T-helper 2 cell treated with Interferon-gamma antibody and Interleukin-4, amounts not matched to agents 5 μg/mL and 100 μg/mL, for 36 hours (primary cell): ENCODE measurements at places on chromosomes 11 and 22.

DNA sequence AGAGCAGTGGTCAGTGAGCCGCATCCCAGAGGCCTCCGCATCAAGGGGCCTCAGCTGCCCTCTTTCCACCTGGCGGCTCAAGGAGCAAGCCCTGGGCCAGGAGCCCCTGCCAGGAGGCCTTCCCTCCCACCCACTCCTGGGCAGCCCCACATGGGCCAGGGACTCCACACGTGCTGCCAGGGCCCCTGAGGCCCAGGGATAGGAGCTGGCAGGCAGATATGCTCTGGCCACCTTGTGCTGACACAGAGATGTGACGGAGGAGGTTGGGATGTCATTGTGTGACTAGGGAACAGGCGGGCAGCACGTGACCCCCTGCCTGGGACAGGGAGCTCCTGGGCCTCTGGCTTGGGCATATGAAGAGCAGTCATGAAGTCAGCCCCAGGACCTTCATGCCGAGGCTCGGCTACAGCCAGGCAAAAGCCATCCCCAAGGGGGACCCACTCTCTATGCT is 77.9 kb downstream of the PIWIL3 start:
- H3K4me3 ChIP-seq: no peak overlapping the region
- H3K36me3 ChIP-seq: no peaks in the 10 kb centered on the region
- no peak for DNase-seq
- no peaks in the 10 kb centered on the region for H3K4me1 ChIP-seq

GRCh38 chr11:76589964-76590950 is 80.3 kb downstream of the LRRC32 start:
- H3K4me3 ChIP-seq: peak overlapping the region; percentile 48
- peaks cover 35% of the 10 kb centered on the region for H3K36me3 ChIP-seq
- H3K27ac ChIP-seq: peak overlapping the region; percentile 96
- no peaks in the 10 kb centered on the region for H3K27me3 ChIP-seq
- DNase-seq: no peak

DNA sequence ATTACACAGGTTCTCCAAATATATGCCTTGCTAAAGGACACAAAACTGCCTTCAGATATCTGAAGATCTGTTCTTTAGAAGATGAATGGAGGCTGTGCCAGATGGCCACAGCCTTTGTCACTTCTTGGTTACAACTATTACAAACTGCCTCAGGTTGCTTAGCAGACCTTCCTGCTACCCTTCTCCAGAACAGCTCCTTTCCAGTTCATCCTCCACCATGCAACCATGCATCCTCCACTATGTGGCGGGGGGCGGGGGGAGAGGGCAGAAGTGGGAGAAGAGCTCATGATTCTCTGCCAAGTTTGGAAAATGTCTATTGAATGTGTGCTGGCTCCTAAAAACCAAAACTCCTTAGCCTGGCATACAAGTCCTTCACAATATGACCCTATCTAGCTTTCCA is 267.5 kb downstream of the TTC28 start:
- no peak overlapping the region for H3K4me3 ChIP-seq
- H3K27me3 ChIP-seq: no peaks in the 10 kb centered on the region
- no peak for DNase-seq
- no peak overlapping the region for H3K27ac ChIP-seq

GRCh38 chr11:69560141-69560790 is 78.8 kb downstream of the LINC01488 start:
- no peak overlapping the region for H3K4me3 ChIP-seq
- H3K27ac ChIP-seq: no peak overlapping the region
- no peak for DNase-seq
- peaks cover 22% of the 10 kb centered on the region for H3K27me3 ChIP-seq
- H3K36me3 ChIP-seq: no peaks in the 10 kb centered on the region

DNA sequence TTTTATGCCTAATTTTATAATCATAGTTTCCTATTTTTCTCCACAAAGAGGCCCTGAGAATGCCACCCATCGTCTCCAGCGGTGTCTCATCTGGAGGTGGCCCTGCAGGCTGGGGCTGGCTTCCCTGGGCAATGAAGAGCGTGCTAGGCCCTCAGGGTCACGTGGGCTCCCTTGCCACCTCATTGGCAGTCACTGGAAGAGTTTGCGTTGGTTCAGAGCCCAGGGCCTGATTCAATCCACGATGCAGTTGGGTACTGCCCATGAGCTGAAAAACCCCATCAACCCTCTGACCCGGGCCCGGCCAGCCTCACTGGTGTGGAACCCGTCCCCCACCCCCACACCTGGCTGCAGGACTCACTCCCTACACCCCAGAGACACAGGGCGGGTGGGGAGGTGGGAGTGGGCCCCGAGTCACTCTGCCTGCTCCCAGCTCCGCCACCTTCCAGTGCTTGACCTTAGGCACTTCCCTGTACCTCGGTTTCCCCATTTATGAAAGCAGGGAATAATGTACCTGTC is 43.4 kb upstream of the A4GALT start:
- no peak overlapping the region for H3K4me3 ChIP-seq
- H3K36me3 ChIP-seq: no peaks in the 10 kb centered on the region
- DNase-seq: no peak
- H3K27me3 ChIP-seq: no peaks in the 10 kb centered on the region
- H3K27ac ChIP-seq: no peak overlapping the region
- H3K4me1 ChIP-seq: no peaks in the 10 kb centered on the region

- DNase-seq: no peak
- H3K4me1 ChIP-seq: no peaks in the 10 kb centered on the region
- peaks cover 34% of the 10 kb centered on the region for H3K27me3 ChIP-seq
- H3K36me3 ChIP-seq: no peaks in the 10 kb centered on the region
- H3K27ac ChIP-seq: no peak overlapping the region
- no peak overlapping the region for H3K4me3 ChIP-seq
Observed at GRCh38 chr22:40002935-40003715, 8.4 kb downstream of the FAM83F start.

DNA sequence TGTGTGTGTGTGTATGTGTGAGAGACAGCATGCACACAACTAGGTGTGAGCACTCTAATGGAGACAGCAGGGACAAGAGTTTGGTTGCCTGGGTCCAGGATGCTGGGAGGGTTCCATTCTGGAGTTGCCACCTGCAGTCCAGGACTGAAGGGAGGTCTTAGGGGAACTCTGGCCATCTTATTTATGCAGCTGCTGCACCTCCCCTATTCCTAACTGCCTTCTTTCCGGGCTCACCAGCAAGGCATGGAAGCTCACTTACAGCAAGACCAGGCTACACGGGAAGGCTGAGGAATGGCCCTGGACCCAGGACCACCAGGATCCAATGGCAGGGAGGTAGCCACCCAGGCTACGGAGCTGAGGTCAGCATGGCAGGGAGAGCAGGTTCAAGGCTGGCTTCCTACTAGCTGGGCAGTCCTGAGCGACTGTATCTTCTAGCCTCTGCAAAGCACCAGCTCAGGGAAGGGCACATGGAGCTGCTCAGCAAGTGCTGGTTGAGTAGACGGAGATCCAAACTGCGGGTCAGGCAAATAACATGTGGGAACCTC is 42.2 kb upstream of the B3GAT1 start:
- H3K36me3 ChIP-seq: no peaks in the 10 kb centered on the region
- H3K4me1 ChIP-seq: no peaks in the 10 kb centered on the region
- no peak overlapping the region for H3K27ac ChIP-seq
- no peak for DNase-seq

GRCh38 chr22:43320943-43321900 is 21.9 kb downstream of the SCUBE1 start:
- H3K27me3 ChIP-seq: no peaks in the 10 kb centered on the region
- H3K4me3 ChIP-seq: no peak overlapping the region
- H3K27ac ChIP-seq: no peak overlapping the region

GRCh38 chr11:17992916-17993315 is 19.9 kb downstream of the SERGEF start:
- H3K36me3 ChIP-seq: peaks cover 23% of the 10 kb centered on the region
- H3K27me3 ChIP-seq: no peaks in the 10 kb centered on the region
- H3K4me1 ChIP-seq: peaks cover 2% of the 10 kb centered on the region
- DNase-seq: no peak
- no peak overlapping the region for H3K4me3 ChIP-seq
- no peak overlapping the region for H3K27ac ChIP-seq

DNA sequence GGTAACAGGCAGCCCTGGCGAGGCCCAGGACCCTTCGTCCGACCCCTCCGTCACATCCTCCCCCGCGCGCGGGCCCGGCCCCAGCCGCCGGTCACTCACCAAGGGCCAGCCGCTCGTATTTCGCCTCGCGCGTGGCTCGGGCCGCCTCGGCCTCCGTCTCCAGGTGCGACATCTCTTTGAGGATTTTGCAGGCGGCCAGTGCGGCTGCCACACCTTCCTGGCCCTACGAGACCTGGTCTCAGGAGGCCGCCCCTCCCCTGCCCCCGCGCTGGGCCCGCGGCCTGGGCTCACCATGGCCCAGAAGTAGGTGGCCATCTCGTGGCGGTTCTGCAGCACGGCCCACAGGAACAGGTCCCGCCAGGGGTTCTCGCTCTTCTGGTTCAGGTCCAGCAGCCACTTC is 14.1 kb downstream of the TSSC4 start:
- H3K36me3 ChIP-seq: no peaks in the 10 kb centered on the region
- no peaks in the 10 kb centered on the region for H3K27me3 ChIP-seq
- H3K4me3 ChIP-seq: no peak overlapping the region
- H3K4me1 ChIP-seq: no peaks in the 10 kb centered on the region

GRCh38 chr11:126743628-126744027 is 256.9 kb downstream of the KIRREL3 start:
- H3K36me3 ChIP-seq: no peaks in the 10 kb centered on the region
- H3K27ac ChIP-seq: no peak overlapping the region
- no peaks in the 10 kb centered on the region for H3K4me1 ChIP-seq
- no peak overlapping the region for H3K4me3 ChIP-seq

DNA sequence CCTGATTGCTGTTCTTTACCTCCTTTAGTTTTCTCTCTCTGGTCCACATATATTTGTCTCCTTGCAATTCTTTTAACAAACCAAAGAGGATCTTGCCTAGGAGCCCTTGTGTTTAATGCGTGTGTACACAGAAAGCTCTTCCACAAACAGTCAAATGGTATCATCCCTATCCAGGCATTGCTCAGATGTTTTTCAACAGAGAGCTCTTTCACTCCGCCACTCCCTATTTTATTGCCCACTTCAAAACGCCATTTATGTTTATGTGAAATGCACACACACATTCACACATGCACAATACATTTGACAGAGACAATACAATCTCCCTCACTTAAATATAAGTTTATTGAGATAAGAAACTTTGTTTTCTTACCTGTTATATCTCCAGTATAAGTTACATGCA is 4.7 kb downstream of the OR5AP2 start:
- no peaks in the 10 kb centered on the region for H3K27me3 ChIP-seq
- H3K27ac ChIP-seq: no peak overlapping the region
- no peak overlapping the region for H3K4me3 ChIP-seq
- no peaks in the 10 kb centered on the region for H3K36me3 ChIP-seq
- H3K4me1 ChIP-seq: no peaks in the 10 kb centered on the region

- DNase-seq: peak; percentile 63
- peaks cover 45% of the 10 kb centered on the region for H3K36me3 ChIP-seq
- peak overlapping the region; percentile 100 for H3K27ac ChIP-seq
- peak overlapping the region; percentile 95 for H3K4me3 ChIP-seq
Observed at GRCh38 chr11:62880231-62880802, 379 bp upstream of the SLC3A2 start.

DNA sequence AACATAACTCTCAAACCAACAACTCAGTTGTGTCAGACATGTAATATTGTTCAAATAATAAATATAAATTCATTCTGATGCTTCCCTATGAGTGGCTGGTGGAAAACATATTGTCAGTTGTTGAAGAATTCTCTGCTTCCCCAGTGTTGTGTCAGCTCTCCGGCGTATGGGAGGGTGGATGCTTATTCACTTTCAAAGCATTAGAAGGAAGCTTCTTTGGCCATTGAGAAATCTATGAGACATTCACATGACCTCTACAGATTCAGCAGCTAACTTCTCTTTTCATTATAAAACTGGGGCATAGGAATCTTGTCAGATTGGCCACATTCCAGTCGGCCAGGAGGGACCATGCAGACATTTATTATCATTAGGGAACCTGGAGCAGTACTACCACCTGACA is 2.9 kb downstream of the OR51V1 start:
- H3K27ac ChIP-seq: no peak overlapping the region
- H3K4me3 ChIP-seq: no peak overlapping the region
- DNase-seq: no peak
- no peaks in the 10 kb centered on the region for H3K36me3 ChIP-seq

DNA sequence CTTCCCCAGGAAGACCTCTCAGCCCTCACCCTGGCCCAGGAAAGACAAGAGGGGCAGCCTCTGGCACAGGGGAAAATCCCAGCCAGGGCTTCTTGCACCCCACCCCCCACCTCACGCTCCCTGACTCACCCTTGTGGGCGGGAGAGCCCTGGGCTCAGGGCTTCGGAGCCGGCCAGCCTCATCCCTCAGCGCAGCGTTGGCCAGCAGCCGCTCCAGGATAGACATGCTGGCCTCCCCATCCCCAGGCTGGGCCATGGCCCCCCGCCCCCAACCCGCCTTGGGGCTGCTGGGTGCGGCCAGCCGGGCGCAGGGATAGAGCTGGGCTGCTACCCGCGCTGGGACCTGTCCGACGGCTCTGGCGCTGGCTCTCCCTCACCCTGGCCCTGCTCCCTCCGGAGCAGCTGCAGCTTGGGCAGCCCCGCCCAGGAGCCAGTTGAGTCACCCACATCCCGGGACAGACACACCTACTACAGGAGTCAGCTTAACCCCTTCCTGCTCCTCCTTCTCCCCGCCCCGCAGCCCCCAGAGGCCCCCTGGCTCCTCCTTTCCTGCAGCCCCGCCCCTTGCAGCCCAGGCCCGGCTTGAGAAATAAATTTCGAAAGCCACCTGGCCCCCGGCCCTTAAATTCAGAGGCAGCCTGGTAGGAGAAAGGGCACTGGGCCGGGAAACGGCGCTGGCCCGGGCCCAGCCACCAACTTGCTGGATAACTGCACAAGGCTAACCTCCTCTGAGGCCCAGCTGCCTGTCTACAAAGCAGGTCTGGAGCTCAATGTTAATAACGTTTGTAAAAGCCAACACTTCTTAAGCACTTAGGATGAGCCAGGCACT is 13.4 kb downstream of the TNKS1BP1 start:
- no peaks in the 10 kb centered on the region for H3K36me3 ChIP-seq
- H3K4me3 ChIP-seq: peak overlapping the region; percentile 73
- peaks cover 12% of the 10 kb centered on the region for H3K4me1 ChIP-seq
- H3K27ac ChIP-seq: peak overlapping the region; percentile 13
- H3K27me3 ChIP-seq: no peaks in the 10 kb centered on the region

DNA sequence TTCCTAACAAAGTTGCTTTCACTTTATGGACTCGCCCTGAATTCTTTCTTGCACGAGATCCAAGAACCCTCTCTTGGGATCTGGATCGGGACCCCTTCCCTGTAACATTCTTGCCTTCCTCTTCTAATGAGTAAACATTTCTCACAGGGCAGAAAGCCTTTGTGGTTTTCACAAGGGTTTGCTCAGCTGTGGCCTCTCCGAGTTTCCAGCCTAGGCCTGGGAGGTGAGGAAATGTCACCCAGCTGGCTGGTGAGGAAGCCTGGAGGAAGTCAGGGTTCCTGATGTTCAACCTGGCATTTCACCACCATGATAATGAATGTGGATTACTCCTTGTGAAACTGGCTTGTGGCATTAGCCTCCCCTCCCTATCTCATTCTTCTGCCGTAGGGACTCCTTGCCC is 224.9 kb downstream of the DSCAML1 start:
- no peaks in the 10 kb centered on the region for H3K4me1 ChIP-seq
- no peak overlapping the region for H3K27ac ChIP-seq
- peaks cover 3% of the 10 kb centered on the region for H3K27me3 ChIP-seq
- H3K4me3 ChIP-seq: no peak overlapping the region
- H3K36me3 ChIP-seq: no peaks in the 10 kb centered on the region

GRCh38 chr11:72309074-72309598 is 65.2 kb upstream of the PHOX2A start:
- no peak overlapping the region for H3K27ac ChIP-seq
- no peaks in the 10 kb centered on the region for H3K27me3 ChIP-seq
- H3K4me1 ChIP-seq: no peaks in the 10 kb centered on the region
- peaks cover 3% of the 10 kb centered on the region for H3K36me3 ChIP-seq
- H3K4me3 ChIP-seq: no peak overlapping the region
